Motor neuron (in vitro differentiated cells): ENCODE measurements at places on chromosomes 3 and 15.

- ATAC-seq = no peak
Observed at GRCh38 chr3:49805897-49806701, 3.0 kb downstream of the INKA1 start.

DNA sequence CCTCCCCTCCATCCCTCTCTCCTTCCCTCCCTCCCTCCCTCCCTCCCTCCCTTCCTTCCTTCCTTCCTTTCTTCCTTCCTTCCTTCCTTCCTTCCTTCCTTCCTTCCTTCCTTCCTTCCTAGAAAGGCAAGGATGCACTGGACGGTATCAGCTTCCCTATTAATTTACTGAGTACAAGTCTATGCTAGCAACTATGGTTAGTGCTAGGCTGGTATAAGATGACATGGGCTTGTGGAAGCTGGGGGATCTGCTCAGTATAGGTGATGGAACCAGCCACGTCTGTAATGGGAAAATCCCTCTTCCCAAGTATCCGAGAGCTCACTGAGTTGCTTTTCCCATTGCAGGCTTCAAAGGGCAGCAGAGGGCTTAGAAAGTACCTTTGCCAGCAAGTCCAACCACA, 96.4 kb upstream of the WNT5A start:
- ATAC-seq = no peak

- ATAC-seq = peak; percentile 54
Observed at GRCh38 chr3:183824761-183825455, 469 bp downstream of the MAP6D1 start.

DNA sequence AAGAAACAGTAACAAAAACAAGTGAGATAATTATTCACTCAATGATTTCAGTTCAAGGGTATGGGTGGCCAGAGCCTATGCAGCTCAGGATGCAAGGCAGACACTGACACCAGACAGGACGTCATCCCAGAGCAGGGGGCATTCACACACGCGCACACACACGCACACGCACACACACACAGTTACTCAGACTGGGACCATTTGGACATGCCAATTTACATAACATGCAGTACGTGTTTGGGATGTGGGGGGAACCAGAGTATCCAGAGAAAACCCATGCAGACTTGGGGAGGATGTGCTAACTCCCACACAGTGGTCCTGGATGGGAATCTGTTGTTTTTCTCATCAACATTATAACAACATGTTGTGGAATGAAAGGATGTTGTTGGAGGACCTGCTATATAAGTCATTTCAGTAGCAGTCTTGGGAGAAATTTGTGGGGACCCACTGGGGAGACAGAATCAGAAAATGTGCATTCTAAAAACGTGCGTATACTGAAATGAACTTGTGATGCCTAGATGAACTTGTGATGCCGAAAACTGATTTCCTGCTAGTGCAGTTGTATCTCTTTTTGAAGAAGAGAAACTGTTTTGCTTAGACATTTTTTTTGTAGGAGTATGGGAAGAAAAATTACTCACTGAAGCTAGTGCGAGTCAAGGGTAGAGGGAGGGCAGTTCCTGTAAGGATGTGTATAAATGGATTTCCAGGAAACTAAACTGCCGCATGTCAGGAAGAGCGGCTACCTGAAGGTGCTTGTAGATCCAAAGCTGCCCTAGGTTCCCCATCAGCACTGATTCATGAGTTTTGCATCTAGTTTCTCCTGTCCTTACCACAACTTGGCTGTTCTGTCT, 25.2 kb downstream of the CD200 start:
- ATAC-seq = no peak

DNA sequence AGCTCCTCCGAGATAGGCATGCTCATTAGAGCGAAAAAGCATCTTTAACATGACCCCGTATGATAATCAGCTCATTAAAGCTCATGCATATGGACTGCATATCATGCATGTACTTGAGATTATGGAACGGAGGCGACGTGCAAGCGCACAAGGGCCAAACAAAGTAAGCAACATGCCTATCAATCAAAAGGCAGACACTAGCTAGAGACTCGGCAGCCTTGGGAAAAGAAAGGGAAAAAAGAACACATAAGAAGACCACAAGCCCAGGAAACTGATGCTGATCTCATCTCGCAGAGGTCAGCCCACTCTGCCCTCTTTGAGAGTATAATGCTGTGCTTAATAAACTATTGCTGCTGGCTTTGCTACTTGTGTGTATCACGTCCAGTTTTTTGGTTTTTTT, 2.6 kb upstream of the ACOX2 start:
- peak; percentile 66 for ATAC-seq

DNA sequence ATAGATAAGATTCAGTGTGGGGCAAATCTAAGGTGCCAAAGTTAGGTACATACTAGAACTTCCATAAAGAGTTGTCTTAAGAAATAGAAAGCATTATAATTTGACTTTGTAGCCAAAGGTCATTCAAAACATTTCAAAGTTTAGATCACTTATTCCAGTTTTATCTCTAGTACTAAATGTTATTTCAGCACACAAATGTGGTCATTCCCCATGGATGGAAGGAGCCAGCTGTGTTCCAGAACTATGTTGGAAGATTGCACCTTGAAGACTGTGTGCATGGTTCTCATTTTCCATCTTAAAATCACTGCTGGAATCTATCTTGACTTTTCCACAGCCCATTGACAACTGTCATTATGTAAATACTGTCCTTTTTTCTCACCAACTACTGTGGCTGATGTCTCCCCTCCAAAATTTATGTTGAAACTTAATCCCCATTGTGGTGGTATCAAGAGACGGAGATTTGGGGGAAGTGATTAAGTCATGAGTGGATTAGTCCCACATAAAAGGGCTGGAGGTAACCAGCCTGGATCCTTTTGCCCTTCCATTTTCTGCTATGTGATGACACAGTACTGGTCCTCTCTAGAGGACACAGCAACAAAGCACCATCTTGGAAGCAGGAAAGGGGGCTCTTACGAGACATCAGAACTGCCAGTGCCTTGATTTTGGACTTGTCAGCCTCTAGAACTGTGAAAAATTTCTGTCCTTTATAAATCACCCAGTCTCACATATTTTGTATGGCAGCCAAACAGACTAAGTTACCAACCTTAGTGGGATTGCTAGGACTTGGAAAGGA, 24.0 kb downstream of the TGFBR2 start:
- ATAC-seq = no peak

GRCh38 chr15:92077353-92078085, 224.0 kb downstream of the SLCO3A1 start:
- peak; percentile 84 for ATAC-seq

DNA sequence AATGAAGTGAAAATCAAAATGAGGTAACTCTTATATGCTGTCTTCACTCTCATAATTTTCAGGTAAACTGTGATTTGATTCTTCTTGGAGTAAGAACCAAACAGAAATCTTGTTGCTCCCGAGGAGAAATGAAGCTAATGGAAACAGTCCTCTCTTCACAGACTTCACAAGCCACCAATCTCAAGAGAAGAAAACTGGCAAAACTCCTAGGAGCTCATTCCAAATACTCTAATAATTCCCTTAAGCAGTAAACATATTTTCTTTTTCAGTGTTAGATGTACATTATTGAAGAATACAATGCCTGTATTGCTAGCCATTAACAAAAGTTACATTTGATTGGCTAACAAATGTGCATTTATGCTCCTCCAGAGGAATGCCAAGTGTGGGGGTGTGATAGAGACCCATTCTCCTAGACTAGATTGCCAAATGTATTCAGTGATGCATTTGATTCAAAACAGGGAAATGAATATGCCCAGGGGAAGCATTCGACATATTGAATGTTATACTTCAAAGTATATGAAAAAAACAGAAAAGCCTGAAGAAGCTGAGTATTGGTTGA, 11.8 kb upstream of the RIOX2 start:
- ATAC-seq = no peak

DNA sequence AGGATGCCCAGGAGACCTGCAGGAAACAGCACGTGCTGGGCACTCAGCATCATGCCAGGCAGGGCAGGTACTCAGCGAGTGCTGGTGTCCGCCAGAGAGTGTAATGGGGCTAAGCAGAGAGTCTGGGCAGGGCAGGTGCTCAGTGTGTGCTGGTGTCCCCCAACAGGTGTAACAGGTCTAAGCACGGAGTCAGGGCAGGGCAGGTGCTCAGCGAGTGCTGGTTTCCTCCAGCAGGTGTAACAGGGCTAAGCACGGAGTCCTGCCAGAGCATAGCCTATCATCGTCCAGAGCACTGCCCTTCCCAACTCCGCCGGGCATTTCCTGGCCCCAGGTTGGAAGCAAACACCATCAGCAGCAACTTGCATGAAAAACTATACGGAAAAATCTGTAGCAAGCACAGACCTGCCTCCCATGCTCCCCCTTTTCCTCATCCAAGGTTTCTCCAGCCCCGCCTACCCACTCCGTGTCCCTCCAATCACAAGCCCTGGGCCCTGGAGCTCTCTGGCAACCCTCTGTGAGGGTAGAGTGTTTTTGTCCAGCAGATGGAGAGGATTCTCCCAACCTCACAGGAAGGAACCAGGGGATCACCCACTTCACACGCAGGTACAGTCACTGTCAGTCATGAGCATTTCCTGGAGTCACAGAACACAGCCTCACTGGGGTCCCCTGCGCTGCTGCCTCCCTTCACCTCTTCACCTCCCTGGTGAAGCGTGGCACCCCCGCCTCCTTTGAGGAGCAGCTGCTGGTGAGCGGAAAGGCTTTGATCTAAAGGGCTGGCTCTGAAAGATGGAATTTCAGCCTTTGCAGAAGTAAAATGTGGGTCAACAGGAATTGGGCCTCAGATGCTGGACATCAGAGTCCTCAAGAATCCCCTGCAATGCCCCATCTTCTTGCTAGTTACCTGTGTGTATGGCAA, 302.5 kb downstream of the OCA2 start:
- no peak for ATAC-seq
